Activated CD8-positive, alpha-beta T cell treated with anti-CD3 and anti-CD28 coated beads, Interleukin-2, amount 10 ng/mL, durations not matched to agents 7 days and 5 days (primary cell): ENCODE measurements at places on chromosomes 5 and 9. TPM values are rescaled to one million over a fixed set of nuclear protein-coding genes. Genes with fewer than 3 reads are reported as not detected.

- DNase-seq: no peak
Observed at GRCh38 chr5:133894143-133894542, 74.3 kb downstream of the C5orf15 start.

GRCh38 chr9:88418715-88419540 is 30.7 kb downstream of the SPIN1 start:
- DNase-seq: peak; percentile 23

DNA sequence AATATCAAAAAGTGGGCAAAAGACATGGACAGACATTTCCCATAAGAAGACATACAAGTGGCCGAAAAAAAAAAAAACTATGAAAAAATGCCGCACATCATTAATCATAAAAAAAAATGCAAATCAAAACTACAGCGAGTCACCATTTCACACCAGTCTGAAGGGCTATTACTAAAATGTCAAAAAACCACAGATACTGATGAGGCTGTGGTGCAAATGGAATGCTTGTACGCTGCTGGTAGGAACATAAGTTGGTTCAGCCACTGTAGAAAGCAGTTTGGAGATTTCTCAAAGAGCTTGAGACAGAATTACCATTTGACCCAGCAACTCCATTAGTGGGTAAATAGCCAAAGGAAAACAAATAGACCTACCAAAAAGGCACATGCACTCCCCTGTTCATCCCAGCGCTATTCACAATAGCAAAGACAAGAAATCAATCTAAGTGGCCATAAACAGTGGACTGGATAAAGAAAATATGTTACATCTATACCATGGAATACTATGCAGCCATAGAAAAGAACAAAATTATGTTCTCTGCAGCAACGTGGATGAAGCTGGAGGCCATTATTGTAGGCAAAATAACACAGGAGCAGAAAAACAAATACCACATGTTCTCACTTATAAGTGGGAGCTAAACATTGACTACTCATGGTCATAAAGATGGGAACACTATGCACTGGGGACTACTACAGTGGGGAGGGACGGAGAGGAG is 110.6 kb upstream of the BOD1 start:
- DNase-seq: no peak

DNA sequence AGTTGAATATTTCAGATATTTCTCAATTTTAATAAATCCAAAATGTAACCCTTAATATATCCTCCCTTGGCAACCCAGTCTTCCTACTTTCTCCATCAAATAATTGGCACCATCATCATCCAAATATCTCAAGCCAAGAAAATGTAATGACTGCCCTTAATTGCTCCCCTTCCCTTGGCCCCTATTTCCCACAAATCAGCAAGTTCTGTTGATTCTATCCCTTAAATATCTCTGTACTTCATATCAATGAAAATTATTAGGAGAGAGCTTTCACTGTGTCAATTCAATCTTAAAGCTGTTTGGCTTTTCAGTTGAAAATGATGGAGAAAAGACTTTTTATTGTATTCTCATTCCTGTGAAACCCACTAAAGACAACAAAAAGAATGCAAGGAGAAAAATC is 349.8 kb downstream of the HINT1 start:
- no peak for DNase-seq

- DNase-seq: no peak
Observed at GRCh38 chr9:16410601-16411280, 459.7 kb downstream of the BNC2 start.

Gene ANKRD20A1
- total RNA-seq: 2.0 TPM

Gene FAM169A
- total RNA-seq: 3.8 TPM

Gene ANKRD18A
- total RNA-seq: 0.11 TPM

DNA sequence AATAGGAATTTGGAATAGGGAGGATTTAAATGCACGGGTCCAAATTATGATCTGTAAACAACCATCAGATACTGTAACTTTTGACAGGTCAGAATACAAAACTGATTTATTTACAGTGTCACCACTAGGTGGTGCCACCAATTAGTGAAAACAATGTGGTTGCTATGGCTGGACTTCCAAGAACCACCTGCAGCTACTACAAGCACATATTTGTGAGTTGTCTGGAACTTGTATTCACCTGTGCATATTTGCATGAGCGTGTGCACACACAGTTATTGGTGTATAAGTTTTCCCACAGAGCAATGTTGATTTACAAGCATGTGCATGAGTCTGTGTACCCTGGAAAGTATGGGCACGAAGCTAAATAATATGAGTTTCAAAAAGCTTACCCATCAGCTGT is 3.0 kb upstream of the HRCT1 start:
- peak; percentile 64 for DNase-seq

DNA sequence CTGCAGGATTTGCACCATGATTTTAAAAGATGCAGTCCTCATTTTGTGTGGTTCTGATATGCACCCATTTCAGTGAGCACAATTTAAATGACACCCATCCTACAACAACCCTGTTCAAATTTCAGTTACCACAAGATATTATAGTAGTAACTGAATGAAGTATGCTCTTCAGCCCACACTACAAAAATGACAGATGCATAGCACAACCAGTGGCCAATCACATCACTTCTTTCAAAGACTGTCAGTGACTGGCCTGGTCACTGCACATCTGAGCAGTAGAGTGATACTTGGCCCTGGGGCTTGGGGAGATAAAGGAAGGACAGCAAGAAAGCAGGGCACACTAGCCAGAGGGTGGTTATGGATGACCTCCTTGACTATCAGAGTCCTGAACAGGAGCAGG is 19.8 kb upstream of the IFNK start:
- no peak for DNase-seq

Gene HK3
- not detected for total RNA-seq

GRCh38 chr9:81393985-81394811 is 295.1 kb downstream of the TLE1 start:
- no peak for DNase-seq

- DNase-seq: no peak
Observed at GRCh38 chr5:80357671-80358070, 37.9 kb downstream of the SPZ1 start.

DNA sequence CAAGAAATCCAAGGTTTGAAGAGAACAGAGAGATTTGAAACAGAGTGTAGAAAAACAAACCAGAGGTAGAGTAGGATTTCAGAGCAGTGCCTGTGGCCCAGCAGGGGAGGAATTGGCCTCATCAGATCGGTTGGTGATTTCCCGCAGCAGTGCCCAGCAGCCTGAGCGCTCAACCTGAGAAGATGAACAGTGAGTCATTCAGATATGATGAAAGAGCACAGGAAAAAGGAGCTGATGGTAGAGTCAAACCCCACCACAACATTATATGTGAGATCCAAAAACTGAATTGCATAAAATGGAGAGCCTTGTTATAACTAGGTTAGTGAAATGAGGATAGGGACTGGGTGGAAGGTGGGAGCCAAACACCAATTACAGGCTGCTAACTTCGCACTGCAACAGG is 248.9 kb downstream of the PIK3R1 start:
- peak; percentile 45 for DNase-seq

Gene MLANA
- not detected for total RNA-seq

DNA sequence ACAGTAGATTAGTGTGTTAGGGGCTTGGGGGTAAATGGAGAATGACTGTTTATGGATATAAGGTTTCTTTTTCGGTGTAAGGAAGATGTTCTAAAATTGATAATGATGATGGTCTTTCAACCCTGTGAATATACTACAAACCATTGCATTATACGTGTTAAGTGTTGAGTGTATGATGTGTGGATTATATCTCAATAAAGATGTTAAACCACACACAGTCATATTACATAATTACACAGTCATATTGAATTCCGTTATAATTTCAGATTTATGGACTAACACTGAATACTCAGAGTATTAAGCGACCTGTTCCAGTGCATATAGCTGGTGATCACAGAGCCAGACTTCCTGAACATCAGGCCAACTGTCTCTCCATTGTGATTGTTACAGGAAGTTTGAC is 68.1 kb downstream of the F2RL2 start:
- DNase-seq: no peak

Gene PRR16
- total RNA-seq: not detected

Gene ESM1
- not detected for total RNA-seq

GRCh38 chr9:93451849-93452709 is 594 bp downstream of the FAM120A start:
- DNase-seq: peak; percentile 58

DNA sequence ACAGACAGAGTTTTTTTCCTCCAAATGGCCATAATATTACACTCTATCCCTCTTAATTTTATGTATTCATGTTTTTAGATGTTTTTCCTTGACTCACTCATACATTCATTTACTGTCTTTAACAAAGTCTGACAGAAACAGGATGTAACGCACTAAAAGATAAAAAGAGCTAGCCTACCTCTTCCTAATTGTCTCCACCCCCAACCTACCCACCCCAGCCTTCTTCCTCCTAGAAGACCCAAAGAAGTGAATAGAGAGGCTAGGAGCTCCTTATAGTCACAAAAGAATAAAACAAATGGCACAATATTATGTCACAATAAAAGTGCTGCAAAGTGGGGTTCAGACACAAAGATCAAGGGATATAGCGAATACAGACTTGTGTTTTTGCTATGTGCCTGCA is 719 bp downstream of the NOL8 start:
- DNase-seq: no peak

Gene CEL
- 2.8 TPM for total RNA-seq

- no peak for DNase-seq
Observed at GRCh38 chr9:112104901-112105300, 70.2 kb downstream of the SUSD1 start.

DNA sequence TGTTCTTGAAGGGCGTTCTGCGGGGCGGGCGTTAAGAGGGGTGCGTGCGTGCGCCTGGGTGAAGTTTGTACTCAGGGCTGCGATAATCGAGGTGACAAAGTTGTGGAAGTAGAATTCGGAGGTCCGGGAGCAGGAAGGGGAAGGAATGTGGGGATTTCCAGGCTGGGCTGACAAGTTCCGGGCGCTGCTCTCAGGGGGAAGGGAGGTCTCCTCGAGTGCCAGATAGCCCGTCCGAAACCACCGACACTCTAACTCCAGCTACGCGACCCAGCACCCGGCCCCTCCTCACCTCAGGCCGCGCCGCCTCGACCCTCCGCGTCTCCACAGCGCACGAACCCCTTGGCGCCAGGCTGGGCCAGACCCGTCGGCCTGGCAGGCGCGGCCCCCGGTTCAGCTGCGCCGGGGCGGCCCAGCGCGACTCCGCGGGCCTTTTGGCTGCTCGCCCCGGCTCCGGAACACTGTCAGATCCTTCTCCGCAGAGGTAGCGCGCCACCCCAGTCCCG is at the start of gene IL6ST:
Gene IL6ST, minus strand, starts transcription at position 469 of the 503 bp plus-strand sequence. CDS start 18,685 bp downstream, outside the sequence.
- DNase-seq: peak; percentile 65

Gene ANKRD31
- 0.26 TPM for total RNA-seq

DNA sequence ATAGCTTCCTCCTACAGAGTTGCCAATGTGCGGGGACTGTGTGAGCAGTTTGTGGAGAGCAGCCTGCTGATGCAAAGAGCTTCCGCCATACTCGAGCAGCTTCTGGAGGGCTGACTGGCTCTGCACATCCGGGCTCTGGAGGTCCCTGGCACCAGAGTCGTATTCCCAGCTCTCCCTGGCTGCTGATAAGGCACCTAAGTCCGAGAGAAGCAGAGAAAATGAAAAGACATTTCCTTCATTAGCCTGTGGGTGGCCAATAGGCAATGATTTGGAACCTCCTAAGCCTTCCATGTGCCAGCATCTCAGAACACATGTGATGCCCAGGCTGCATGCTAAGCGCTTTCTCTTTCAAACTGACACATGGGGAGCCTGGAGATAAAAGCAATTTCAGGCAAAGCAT is 94.3 kb downstream of the TSSK1B start:
- DNase-seq: no peak

Gene TRIM23
- 8.9 TPM for total RNA-seq

GRCh38 chr5:133124891-133125290 is 73.1 kb downstream of the HSPA4 start:
- no peak for DNase-seq

GRCh38 chr9:33351547-33351946 is 50.8 kb downstream of the AQP7 start:
- no peak for DNase-seq

Gene ADAM19
- total RNA-seq: 77.7 TPM

GRCh38 chr9:96691326-96691725 is 36.2 kb upstream of the PRXL2C start:
- no peak for DNase-seq

GRCh38 chr5:143402553-143403333 is 743 bp downstream of the NR3C1 start:
- peak; percentile 73 for DNase-seq

- DNase-seq: no peak
Observed at GRCh38 chr9:16653491-16654399, 216.7 kb downstream of the BNC2 start.

DNA sequence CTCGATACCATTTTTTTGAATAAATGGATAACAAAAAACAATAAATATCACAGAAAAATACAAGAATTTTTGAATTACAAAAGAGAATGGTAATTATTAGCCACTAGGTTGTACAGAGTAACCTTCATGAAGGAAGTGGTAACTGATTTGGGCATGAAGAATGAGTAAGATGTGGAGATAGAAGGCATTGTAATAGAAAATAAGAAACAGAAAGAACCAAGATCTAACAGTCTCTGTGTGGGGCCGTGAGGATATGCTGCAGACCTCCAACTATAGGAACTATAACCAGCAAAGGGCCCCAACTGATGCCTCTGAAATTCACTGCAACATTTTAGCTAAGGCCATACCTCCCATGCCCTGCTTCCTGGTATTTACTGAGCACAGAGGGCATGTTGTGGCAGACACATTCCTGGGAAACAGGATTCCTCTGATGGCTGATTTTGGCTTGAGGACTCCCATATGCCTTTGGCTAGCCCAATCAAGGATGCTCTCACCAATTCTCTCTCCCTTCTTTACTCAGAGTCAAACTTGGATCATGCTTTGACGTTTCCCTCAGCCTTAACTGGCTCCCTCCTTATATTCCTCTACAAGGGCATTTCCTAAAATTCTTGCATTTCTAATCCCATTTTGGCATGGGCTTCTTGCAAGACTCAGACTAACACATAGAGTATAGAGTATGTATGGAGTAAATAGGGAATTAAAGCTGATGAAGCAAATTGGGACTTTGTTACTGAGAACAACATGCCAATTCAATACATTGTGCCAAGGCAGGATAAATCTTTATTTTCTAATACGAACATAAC is 208.9 kb downstream of the PDE4D start:
- DNase-seq: no peak

DNA sequence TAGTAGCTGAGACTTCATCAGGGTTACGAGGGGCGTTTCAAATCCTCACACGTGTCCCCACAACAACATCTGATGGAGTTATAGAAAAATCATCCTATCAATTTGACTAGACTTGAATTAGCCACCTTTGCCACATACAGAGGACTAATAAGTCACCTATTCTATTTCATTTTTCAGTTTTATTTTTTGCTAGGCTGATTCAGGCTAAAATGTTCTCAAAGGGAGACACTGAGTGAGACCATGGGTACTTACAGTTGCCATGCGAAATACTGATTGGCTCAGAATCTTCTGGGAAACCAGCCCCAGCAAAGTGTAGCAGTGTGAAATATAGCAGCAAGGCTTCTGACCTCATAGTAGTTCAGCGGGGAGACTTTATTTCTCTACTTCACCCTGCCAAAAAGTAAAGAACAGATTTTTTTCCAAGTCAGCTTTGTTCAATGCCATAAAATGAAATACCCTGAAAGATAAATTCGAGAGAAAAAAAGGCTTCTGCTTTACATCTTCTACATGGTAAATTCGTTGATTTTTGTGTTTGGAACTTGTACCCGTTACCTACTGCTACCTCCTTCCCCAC is 69.9 kb downstream of the SEMA6A start:
- DNase-seq: no peak
